ENCODE measurements at places on chromosomes 11 and 22. TPM values are rescaled to one million over a fixed set of nuclear protein-coding genes. Genes with fewer than 3 reads are reported as not detected.

Gene CARNS1
- 0.36 TPM for total RNA-seq

DNA sequence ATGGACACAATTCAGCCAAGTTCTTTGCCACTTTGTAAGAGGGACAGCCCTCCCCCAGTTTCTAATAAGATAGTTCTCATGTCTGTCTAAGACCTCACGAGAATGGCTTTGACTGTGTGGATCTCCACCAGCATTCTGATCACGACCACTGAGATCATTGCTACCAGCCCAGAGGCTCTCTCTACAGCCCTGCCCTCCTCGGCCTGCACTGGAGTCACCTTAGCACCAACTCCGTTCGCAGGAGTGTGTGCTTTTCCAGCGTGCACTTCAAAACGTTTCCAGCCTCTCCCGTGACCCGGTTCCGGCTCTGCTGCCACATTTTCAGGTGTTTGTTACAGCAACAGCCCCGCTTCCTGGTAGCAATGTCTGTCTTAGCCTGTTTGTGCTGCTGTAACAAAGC is 26.2 kb downstream of the TSPAN32 start:
- DNase-seq, result no peak

Gene KRTAP5-1
- total RNA-seq, result not detected

- DNase-seq, result no peak
These were observed 416.4 kb downstream of the MIAT start for GRCh38 chr22:27073601-27074425.

Gene MFNG
- total RNA-seq, result 1.2 TPM

Gene OR51T1
- not detected for total RNA-seq

Gene PRRG4
- total RNA-seq, result not detected

DNA sequence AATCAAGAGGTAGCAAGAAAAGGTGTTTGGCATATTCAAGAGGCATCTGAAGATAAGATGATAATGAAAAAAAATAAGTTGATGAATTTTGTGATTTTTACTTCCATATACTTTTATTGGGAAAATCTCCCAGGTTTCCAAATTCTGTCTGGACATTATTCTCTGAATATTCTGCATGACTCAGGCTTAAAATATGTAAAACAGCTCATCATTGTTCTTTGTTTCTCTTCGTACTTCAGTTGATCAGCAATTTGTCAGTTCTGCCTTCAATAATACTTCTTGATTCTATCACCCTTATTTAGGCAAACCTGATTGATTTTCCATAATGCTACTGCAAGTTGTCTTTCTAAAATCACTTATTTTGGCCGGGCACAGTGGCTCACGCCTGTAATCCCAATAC is 30.2 kb downstream of the GTF2H1 start:
- DNase-seq, result no peak

GRCh38 chr11:1516273-1517067 is 29.9 kb upstream of the MOB2 start:
- DNase-seq, result peak; percentile 72

DNA sequence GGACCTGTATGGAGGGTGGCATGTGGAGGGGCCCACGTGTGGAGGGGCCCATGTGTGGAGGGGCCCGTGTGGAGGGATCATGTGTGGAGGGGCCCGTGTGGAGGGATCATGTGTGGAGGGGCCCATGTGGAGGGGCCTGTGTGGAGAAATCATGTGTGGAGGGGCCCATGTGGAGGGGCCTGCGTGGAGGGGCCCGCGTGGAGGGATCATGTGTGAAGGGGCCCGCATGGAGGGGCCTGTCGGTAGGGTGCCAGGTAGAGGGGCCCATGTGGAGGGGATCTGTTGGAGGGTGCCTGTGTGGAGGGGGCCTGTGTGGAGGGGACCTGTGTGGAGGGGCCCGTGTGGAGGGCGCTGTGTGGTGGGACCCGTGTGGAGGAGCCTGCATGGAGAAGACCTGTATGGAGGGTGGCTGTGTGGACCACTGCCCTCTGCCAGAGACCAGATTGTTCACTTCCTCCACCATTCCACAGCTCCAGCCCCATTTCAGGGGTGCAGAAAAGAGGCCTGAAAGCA is 47.0 kb downstream of the IGLL5 start:
- DNase-seq, result peak; percentile 82

DNA sequence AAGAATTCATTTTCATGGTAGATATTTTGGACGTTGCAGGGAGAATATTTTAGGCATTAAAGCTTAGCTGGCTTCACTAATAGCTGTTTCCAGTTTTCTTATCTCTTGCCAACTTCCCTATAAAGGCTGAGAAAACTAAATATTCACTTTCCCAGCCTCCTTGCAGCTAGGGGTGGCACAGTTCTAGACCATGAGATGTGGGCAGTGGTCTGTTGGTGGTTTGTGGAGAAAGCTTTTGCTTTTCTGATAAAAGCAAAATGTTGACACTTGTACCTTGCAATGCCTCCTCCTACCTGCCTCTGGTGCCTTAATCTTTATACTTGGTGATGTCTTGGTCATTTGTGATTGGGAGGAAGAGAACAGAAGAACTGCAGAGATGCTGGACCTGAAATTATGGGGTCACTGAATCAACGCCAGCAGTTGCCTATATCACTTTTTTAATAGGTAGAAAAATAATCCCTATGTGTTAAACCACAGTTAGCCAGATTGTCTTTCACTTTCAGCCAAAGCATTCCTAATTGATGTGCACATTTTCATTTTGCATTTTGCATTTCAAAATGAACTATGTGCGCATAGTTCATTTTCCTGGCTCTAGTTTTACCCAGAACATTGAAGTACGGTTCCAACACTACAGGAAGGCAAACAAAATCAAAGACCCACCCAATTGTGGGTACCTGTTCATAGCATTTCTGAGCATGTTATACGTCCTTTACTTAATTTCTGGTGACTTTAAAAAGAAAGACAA is 24.9 kb upstream of the ABTB2 start:
- DNase-seq, result no peak

- DNase-seq, result no peak
These were observed 5.3 kb downstream of the VSIG2 start for GRCh38 chr11:124746621-124747243.

GRCh38 chr22:29377979-29378378 is 10.4 kb downstream of the AP1B1 start:
- DNase-seq, result no peak

GRCh38 chr11:3659595-3660515 is 11.3 kb downstream of the CHRNA10 start:
- DNase-seq, result no peak

Gene APOBEC3B
- total RNA-seq, result 2.9 TPM

Gene SPDYC
- not detected for total RNA-seq

Gene CHRDL2
- total RNA-seq, result not detected

DNA sequence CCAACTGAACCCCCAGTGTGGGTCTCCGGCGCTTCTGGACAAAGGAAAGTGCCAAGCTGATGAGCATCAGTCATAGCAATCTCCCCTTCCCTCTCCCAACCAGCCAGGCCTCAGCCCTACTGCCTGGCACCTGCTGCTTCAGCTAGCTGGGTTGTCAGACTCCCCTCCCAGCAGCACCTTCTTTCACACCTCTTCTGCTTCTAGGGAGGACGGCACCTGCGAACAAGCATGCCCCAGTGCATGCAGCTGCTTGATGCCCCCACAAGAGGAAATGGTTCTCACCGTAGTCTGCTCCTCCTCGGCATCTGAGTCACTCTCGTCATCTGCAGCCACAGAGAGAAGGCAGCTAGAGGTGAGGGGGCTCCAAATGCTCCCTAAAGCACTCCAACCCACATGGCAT is 25.4 kb downstream of the THOC5 start:
- DNase-seq, result peak; percentile 52

- DNase-seq, result no peak
These were observed 154.0 kb upstream of the SYT13 start for GRCh38 chr11:45440111-45440510.

DNA sequence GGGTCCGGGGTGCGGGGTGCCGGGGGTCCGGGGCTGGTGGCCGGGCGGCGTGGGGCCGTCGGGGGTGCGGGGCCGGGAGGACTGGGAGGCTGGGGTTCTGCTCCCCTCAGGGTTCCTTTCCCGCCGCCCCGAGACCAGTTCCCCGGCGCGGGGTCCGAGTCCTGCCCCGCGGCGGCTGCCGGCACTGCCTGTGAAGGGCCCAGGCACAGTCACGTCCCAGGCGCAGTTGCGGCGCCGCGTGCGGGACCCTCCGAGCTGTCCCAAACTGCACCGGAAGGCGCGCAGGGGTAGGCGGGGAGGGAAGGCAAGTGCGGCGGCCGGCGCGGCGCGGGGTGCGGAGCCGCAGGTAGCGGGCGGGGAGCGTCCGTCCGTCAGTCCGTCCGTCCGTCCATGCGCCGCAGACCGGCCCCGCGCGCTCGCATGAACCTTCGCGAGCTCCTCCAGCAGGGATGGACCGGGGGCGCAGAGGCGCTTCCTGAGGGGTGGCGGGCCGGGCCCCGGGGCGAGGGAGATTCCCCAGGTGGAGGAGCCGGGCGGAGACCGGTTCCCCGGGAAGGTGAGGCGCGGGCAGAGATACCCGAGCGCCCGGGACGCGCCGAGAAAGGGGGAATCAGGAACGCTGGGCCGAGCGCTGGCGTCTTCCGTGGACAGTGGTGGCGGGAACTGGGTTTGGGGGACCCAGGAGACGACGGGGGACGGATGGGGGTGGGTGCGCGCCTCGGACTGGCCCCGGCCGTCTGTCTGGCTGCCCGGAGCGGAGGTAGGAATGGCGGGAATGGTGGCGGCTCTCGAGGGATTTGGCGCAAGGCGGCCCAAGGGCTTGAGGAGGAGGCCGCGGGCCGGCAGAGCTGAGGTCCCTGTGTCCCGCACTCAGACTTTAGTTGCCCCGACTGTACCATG is 3.1 kb upstream of the ADORA2A start:
- peak; percentile 89 for DNase-seq

Gene FJX1
- total RNA-seq, result 15.9 TPM

DNA sequence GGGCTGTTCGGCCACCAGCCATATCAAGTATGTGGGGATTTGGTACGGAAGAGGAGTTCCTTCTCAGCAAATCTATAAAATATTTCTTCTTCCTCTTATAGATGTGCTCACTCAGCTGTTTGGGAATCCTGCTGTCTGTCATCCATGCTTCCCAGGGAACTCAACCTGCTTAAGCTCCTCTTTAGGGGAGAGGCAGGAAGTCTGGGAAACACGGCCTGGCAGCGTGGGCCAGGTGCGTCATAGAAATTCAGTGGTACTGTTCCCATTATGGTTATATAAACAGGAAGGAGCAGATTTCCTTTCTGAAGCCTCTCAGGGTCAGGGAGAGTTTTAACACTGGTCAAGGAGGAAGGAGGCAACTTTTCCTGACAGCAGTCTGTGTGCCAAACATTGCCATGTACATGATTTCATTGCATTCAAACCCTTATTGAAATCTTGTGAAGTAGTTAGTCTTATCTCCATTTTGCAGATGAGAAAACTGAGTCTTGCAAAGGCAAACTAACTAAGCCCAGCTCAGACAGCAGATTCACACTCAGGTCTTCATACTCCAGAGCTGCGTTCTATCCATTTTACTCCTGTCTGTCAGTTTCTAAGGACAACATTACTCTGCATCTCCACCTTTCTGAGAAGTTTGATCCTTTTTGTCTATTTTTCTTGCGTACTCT is 35.4 kb upstream of the AMOTL1 start:
- DNase-seq, result no peak

- no peak for DNase-seq
These were observed 14.2 kb downstream of the UCP2 start for GRCh38 chr11:73968356-73968966.

Gene MMP27
- total RNA-seq, result not detected

DNA sequence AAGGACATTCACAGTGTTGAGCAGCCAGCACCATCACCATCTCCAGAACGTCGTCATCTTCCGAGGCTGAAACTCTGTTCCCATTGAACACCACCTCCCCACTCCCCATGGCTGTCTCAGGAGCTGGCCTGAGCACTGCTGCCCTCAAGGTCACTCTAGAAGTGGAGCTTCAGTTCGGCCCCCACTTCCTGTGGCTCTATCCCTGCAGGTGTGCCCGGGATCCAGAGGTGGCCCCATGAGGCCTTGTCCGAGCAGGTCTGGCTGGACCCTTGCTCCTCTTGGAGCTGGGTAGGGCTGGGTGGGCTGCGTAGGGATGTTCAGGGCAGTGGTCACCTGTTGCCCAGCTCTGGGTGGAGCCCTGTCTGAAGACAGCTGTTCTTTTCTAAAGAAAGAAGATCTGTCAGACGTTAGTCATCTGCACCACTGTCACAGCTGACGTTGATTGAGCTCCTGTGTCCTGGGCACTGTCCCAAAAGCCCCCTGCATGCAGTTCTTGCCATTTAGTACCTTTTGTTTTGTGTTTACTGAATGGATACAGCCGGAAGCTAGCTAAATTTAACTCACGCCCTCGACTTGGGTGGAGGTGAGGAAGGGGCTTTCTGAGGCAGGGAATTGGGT is 75.5 kb upstream of the CLDN5 start:
- DNase-seq, result peak; percentile 61

GRCh38 chr11:65558002-65558929 is at the start of gene LTBP3:
Gene LTBP3, minus strand, starts transcription at chr11:65558359. Its CDS starts 400 bp downstream, at chr11:65557959.
- peak; percentile 93 for DNase-seq

- no peak for DNase-seq
These were observed 72.5 kb upstream of the MYO18B start for GRCh38 chr22:25669253-25670069.

Gene BTG4
- total RNA-seq, result not detected

- no peak for DNase-seq
These were observed 13.2 kb upstream of the SCUBE2 start for GRCh38 chr11:9104580-9104979.

- DNase-seq, result no peak
These were observed 179.2 kb upstream of the ZBED5 start for GRCh38 chr11:11036848-11037732.

DNA sequence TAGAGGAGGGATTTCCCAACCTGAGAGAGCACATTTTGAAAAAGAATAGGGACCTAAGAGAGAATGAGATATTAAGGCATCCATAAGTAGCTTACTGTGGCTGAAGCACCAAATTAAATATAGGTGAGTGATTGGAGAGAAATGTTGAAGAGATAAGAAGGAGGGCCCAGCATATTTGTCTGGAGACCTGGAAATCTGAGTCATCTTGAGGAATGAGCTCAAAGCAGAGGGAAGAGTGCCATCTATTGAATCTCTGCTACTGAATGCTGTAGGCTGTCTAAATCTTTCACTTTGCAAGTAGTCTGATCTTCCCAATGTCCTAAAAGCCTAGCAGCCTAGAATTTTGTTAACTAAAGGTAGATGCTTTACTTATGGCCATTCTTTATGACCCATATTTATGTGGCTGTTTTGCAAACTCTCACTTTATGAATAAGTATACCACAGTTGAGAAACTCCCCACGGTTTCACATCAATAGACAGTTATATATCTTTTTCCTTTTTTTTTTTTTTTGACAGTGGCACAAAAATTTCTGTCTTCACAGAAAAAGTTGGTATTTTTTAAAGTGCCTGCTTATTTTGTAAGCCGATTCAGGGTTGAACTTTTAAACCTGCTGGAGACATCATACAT is 2093.5 kb downstream of the LRRC4C start:
- no peak for DNase-seq

Gene APOA5
- total RNA-seq, result not detected

Gene CRY2
- total RNA-seq, result 16.8 TPM

- DNase-seq, result no peak
These were observed 6.8 kb upstream of the TPBGL start for GRCh38 chr11:75233754-75234172.

- no peak for DNase-seq
These were observed 415.1 kb downstream of the SOX6 start for GRCh38 chr11:15941206-15941770.

DNA sequence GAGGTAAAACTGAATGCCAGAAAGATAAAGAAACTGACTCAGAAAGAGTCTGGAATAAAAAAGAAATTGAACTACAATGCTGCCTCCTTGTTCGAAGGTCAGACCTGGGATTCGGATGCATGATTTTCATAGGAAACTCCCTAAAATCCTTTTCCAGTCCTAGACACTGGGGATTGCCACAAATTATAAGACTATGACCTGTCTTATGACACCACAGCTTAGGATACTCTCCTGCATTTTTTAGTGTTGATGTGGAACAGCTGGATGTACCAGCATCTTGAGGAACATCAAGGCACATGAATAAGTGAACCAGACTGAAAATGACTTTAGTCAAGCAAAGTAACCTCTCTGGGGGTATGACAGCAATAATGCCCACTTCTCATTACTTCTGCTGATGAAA is 9.0 kb downstream of the KIRREL3 start:
- no peak for DNase-seq

Data from chondrocyte (in vitro differentiated cells).